ENCODE measurements at places on chromosomes 1 and 21.

DNA sequence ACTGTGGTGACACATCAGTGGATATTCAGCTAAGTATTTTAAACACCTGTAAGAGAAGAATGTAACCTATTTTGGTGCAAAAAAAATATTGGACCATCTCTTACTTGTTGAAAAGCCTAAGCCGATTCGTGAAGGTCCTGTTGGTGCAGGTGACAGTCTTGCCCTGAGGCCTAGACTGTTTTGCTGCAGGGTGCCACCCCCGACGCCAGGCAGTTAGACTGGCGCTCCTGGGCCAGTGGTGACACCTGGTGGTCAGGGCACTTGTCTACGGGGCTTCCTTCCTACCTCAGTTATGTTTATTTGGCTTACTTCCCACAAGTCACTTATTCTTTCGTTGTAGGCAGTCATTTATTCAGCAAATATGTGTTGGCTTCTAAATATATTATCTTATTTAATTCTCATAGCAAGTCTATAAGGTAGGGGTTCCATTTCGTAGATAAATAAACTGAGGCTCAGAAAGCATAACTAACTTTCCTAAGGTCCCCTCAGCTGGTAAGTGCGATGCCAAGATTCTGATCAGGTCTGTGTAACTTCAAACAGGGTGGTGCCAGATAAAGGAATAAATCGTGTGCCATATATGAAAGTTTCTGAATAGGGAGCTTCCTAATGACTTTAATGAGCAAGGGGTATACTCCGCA is 1.9 kb downstream of the EEIG2 start:
- peak; percentile 72 for DNase-seq

DNA sequence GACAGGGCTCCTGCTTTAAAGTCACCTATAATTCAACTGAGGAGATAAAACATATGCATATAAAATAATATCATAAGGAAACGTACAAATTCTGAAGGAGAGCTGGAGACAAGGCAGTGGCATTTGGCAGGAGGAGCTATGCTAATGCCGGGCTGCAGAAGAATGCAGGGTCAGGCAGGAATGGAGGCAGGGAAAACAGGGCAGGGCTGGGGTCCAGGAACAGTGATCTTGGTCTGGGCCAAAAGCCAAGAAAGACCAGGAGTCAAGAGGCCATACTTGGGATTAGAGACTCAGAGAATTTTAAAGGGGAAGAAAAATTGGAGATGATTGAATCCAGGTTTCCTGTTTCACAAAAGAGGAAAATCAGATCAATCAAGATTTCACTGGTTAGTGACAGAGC is 20.0 kb upstream of the BRDT start:
- DNase-seq: no peak

GRCh38 chr1:184244962-184245361 is 141.9 kb upstream of the C1orf21 start:
- DNase-seq: no peak

GRCh38 chr1:169371404-169371803 is 3.4 kb downstream of the BLZF1 start:
- no peak for DNase-seq

DNA sequence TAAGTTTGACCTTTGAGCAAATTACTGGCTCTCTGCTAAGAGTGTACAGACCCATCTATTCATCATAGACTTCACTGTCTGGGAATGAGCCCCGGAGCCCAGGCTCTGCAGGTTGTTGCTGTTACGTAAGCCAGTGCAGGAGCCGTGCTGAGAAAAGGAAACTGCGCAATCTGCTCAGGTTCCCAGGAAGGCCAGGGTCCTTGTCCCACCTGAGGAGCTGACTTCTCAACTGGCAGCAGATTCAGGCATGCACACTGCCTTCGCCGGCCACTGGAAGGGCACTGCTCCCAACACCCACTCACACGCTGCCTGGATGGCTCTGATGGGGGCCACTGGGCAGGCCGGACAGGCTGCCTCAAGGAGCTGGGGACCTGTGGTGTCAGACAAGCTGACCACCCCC is 19.5 kb downstream of the RCAN1 start:
- no peak for DNase-seq

DNA sequence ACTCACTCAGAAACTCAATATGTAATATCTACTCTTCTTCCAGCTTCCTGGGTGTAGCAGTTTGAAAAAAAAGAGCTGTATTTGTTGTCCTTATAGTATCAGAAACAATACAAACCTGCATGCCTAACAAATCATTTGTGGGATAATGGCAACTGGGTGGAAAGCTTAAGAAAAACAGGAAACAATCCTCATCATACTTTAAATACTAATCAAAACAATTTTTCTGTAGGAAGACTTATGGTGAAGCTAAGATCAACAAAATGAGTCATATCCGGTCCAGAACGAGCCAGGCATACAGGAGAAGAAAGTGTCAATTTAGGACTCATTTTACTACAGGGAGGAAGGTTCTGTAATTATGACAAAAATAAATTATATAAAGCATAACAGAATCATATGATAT is 181.8 kb upstream of the ADGRL4 start:
- DNase-seq: no peak

GRCh38 chr1:72100771-72101170 is 181.6 kb downstream of the NEGR1 start:
- no peak for DNase-seq

- no peak for DNase-seq
Observed at GRCh38 chr1:161182214-161182613, 4.9 kb upstream of the B4GALT3 start.

DNA sequence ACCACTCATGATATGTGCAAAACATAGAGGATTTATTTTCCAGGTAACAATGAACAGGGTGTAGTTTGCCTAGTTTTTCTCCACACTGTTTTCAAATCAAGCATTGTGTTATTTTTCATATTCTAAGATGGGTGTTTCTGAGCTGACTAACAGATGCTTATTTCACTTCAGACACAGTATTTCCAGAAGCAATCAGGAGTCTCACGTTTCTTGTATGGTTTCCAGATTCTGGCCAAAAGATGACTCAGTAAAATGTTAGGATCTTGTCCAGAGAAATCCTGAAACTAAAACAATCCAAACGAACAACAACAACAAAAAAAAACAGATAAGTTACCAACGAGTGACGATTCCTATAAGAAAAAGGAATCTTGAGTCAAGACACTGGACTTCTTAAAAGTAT is 5.3 kb downstream of the UTS2 start:
- DNase-seq: no peak

DNA sequence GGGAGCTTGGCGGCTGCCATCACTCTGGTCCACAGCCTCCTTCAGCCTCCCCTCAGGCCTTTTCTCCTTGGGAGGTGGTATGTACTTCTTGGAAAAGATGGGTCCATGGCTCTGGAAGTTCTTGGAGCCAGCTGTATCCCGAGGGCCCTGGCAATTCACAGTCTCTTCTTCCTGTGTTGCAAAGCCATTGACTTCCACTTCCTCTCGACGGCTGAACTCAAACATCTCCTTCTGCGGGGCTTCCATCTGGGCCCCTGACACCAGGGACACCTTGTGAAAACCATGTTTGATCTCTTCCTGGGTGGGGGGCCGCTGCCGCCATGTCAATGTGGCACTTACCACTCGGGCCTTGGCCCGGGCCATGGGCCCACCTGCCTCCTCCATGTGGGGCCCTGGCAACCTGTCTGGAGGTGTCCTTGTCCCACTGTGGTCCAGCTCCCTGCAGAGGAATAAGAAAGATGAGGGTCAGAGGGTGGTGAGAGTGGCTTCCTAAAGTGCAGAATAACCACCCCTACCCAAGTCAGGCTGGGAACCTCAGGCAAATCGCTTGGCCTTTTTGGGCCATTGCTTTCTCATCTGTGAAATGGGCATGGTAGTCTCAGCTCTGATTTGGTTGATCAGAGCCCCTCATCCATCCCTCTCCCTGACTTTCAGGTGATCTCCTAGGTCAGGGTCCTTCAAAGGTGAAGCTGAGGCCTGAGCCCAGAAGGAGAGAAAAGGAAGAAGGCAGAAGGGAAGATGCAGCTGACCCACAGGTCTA is 7.5 kb downstream of the CRYBG2 start:
- no peak for DNase-seq

GRCh38 chr21:34692458-34693020 is 23.7 kb downstream of the CLIC6 start:
- DNase-seq: no peak

DNA sequence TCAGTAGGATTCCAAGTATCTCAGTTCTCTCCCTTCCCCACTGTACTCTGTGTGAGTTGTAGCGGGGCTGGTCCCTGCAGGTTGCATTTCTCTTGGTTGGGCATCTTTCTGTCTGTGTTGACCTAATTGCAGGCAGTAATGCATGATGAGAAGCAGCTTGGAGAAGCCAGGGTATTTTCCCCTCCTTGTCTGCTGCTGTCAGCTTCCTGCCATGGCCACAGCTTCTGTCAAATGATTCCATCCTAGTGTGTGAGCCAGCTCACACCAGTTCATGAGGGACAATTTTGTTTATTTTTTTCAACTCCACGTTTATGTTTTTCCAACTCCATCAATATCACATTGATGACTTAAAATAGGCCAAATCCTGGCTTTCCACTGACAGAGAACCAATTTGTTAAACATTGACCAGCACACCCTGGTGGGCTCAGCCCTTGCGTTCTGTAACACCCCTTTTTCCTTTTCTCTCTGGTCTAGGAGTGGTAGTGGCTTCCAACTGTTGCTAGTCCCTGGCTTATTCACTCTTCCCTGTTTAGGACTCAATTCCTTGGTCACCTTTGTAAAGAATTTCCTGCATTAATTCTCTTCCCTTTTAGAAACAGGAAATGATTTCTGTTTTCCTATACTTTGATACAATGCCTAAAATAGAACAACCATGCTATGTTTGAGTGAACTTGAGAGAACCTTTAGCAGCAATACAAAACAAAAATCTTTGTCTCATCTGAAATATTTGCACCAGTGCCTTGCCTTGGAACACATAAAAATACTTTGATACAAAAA is 44.9 kb upstream of the APOBEC4 start:
- no peak for DNase-seq

GRCh38 chr1:244197851-244198375 is 146.8 kb downstream of the ZBTB18 start:
- no peak for DNase-seq

DNA sequence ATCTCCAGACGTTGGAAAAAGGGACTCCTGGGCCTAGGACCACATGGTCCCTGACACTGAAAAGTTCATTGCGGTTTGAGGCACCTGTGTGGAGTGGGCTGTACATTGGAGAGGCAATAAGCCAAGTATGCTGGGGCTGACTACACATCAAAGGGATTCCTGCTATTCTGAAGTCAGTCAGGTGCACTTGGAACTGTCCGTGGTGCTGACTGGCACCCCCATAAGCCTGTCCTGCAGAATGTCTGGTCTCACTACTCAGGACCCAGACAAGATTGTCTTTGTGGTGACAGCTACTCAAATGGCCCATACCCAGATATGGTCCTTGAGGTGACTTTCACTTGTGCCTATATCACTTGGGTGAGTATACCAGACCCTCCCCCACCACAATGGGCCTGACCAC is 150.6 kb downstream of the RWDD3 start:
- DNase-seq: no peak

DNA sequence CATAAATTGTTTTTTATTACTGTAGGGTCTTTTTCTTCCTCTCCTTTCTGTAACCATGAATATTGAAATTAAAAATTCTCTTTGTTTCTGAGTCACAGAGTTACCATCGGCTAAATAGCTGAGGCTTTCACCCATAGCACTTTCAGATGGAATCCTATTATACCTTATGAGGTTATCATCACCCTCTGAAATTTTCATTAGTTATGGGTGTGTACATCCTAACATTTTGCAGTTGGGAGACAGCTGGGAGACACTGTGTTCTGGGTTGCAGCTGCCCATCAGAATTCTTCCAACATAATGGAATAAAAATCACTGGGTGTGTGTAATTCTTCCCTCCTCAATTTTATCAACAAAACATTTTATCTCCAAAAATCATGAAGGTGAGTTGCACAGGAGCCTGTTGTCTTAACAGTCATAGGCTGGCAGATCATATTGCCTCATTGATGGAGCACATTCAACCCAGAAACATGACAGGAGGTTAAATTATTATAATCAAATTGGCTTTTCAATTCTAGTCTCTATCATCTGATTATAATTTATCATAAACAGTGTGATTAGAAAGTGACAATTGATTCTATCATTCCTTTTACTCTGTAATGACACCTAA is 17.4 kb downstream of the CYYR1 start:
- no peak for DNase-seq

- no peak for DNase-seq
Observed at GRCh38 chr1:87017998-87018672, 103.7 kb downstream of the HS2ST1 start.

DNA sequence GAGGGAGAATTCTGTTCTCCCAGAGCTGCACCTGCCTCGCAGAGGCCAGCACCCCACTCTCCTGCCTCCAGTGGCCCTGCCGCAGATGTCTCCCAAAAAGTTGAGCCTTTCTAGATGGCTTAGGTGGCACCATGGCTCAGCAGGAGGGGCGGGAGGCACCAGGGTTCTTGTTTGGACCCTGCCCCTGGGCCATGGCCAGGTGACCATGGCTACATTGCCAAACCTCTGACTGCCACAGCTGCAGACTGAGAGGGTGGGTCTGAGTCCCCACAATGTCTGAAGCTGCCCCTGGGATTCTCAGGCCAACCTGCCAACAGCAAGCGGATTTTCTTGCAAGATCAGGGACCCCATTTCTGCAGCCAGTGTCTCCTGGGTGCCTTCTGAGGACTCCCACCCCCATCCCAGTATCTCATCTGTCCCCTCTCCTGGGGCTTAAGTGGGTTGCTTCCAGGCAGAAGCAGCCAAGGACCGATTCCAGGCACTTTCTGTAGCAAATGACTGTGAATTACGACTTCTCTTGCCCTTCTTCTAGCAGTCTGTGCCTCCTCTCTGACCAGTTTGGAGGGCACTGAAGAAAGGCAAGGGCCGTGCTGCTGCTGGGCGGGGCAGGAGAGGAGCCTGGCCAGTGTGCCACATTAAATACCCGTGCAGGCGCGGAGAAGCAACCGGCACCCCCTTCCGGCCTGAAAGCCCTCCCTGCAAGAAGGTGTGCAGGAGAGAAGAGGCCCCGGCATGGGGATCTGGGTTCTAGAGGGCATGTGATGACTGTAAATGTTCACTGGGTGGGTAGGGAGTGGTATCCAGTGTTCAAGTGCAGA is 22.5 kb downstream of the SESN2 start:
- DNase-seq: no peak

GRCh38 chr1:59046730-59047157 is 250.2 kb upstream of the FGGY start:
- DNase-seq: no peak

GRCh38 chr1:84912726-84913554 is 19.9 kb upstream of the LPAR3 start:
- DNase-seq: no peak

- no peak for DNase-seq
Observed at GRCh38 chr21:35145626-35146233, 96.6 kb upstream of the RUNX1 start.

- DNase-seq: no peak
Observed at GRCh38 chr1:228217551-228218344, 9.9 kb downstream of the OBSCN start.

GRCh38 chr1:185735701-185736064 is 1.5 kb downstream of the HMCN1 start:
- DNase-seq: no peak

- no peak for DNase-seq
Observed at GRCh38 chr1:16298653-16299052, 53.6 kb downstream of the FBXO42 start.

GRCh38 chr1:204409836-204410687 is 1.6 kb downstream of the PPP1R15B start:
- DNase-seq: no peak

GRCh38 chr1:30609336-30609998 is 113.9 kb downstream of the MATN1 start:
- no peak for DNase-seq

GRCh38 chr1:107532318-107532717 is 391.5 kb downstream of the NTNG1 start:
- no peak for DNase-seq

GRCh38 chr1:71295350-71295749 is 214.5 kb upstream of the ZRANB2 start:
- DNase-seq: no peak
